ENCODE measurements at places on chromosomes 1 and 21.
A peak's percentile ranks its signal among the peaks of the same experiment; 100 is the strongest.

GRCh38 chr1:85546748-85547147 lies 33.8 kb upstream of the CCN1 start:
- DNase-seq, result no peak

- no peak for DNase-seq
Observed at GRCh38 chr21:46145840-46146691, 9.3 kb downstream of the FTCD start.

- no peak for DNase-seq
Observed at GRCh38 chr1:42845866-42846256, 552 bp upstream of the ZNF691 start.

- no peak for DNase-seq
Observed at GRCh38 chr1:204885790-204886189, 15.1 kb downstream of the NFASC start.

DNA sequence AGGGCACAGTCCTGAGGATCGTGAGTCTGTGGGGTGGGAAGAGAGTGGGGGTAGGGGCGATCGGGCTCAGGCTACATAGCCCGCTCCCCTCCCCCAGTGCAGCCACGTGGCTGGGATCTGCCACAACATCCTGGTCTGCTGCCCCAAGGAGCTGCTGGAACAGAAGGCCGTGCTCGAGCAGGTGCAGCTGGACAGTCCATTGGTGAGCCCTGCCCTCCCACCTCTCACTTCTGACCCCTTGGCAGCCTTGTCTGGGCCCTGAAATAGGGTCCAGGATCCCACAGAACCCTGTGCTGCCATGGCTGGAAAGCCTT lies 5.0 kb downstream of the CNKSR1 start:
- DNase-seq, result no peak

DNA sequence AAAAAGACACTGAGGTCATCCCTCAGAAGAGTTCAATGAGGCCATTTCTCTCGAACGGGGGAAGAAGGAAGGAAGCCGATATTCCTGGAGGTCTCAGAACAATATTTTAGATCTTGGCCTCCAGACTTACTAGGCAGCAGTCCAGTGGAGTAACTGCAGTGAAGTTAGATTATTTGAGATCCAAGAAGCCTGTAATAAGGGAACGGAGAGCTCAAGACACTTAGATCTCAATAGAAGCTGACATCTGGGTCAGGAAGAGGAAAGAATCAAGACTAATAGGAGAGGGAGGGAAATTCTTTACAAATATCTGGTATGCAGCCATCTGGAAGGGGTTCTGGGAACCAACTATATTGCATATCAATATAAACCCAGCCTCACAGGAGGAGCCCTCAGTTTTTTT lies 13.6 kb upstream of the ENAH start:
- no peak for DNase-seq

- no peak for DNase-seq
Observed at GRCh38 chr1:222552882-222553281, 5.0 kb upstream of the HHIPL2 start.

- DNase-seq, result no peak
Observed at GRCh38 chr1:203045821-203046594, 19.7 kb downstream of the PPFIA4 start.

DNA sequence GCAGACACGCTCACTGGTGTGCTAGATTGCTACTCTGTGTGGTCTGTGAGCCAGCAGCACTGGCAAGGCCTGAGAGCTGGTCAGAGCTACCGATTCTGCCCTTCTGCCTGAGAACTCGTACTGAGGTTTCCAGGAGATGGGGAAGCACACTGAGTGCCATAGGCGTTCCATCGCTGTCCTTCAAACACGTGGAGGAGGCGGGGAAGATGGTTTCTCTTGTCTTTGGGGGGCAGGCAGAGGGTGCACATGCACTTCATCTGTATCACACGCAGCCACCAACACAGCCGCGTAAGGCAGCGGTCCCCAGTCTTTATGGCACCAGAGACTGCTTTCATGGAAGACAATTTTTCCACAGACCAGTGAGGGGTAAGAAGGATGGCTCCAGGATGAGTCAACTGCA lies 23.8 kb upstream of the MX1 start:
- no peak for DNase-seq

DNA sequence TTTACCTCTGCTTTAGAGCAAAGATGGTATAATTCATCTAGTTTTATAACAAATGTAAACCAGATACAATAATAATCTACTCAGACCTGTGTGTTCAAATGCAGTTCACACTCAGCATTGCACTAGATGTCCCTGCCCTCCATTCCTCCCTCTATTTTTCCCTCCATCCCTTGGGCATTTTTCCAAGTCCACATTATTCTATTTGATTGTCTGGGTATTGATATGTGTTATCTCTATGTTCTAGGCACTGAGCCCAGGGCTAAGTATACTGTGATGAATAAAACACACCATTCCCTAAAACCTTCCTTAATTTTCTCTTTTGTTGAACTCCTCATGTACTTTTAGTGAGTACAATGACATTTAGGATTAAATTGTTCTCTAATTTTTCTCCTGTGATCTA lies 66.2 kb upstream of the HMCN1 start:
- no peak for DNase-seq

DNA sequence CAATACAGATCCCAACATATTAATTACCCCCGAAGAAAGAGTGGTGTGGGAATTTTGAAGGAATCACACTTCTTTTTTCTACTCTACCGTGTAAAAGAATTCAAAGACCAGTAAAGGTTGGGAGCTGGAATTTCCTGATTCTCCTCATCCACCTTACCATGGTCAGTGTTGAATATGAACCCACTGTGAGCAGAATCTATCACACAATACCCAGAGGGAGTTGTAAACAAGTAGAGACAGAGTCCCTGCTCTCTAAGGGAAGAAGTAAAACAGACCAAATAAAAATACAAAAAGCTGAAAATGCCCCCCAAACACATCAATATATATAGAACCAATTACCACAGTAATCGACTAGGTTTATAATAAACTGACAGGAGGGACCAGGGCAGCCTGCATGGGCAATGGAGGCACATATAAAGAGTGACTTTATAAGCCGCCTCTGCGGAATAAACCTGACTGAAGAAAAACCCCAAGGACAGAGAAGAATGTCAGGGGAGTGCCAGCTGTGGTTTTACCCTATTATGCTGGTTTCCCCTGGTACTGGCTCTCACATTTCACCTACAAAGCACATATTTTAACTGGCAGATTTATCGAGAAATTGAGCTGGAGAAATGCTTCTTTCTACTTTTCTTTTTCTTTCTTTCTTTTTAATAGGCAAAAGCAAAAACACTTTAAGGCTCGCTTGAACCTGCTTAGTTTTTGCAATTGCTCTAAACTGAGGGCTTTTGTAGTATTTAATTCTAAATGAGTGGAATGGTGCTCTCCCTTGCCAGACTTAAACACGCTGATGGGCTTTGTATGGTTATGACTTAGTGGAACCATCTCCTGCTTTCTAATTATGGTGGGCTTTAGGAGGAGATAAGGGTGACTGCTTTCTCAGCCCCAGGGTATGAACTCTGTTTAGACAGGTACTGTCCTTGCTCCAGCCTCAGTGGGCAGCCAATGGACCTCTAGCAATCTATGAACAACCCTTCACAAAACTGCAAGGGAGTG lies 244.8 kb downstream of the ASTN1 start:
- DNase-seq, result no peak

DNA sequence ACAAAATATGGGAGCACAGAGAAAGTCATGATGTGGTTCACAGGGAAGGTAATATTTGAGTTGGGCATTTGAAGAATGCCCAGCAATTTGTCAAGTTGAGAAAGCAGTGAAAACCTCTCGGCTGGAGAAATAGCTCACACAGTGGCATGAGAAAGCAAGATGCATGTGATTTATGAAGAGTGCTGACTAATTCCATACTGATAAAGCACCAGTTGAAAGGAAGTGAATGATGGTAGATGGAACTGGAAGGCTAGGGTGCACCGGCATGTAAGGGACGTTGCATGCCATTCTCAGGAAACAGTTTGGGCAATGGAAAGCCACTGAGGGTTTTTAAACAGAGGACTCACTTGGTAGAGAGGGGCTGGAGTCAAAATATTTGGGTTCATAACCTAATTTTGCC lies 53.5 kb upstream of the MTF2 start:
- DNase-seq, result no peak

GRCh38 chr1:110307239-110307974 lies 31.8 kb upstream of the RBM15 start:
- DNase-seq, result no peak

DNA sequence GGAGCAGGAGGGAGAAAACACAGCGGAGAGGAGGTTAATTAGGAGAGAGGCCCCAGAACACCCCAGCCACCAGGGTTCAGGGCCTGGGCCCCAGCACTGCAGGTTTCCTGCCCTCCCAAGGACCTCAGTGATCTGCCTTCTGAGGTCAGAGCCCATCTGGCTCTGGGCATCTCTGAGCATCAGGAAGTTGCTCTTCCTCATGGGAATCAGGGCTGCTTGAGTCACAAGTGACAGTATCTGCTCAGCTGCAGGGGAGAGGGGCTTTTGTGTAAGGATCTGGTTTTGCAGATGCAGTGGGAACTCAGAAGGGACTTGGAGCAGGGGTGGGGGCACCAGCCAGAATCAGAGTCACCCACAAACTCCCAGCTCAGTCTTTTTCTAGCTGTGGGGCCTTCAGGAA lies 472.1 kb downstream of the PTPRU start:
- DNase-seq, result no peak

- no peak for DNase-seq
Observed at GRCh38 chr21:20451046-20451445, 547.2 kb upstream of the NCAM2 start.

- DNase-seq, result no peak
Observed at GRCh38 chr1:65225179-65225578, 77.2 kb downstream of the AK4 start.

GRCh38 chr1:26786437-26787380 lies 1.0 kb upstream of the PIGV start:
- peak; percentile 45 for DNase-seq

DNA sequence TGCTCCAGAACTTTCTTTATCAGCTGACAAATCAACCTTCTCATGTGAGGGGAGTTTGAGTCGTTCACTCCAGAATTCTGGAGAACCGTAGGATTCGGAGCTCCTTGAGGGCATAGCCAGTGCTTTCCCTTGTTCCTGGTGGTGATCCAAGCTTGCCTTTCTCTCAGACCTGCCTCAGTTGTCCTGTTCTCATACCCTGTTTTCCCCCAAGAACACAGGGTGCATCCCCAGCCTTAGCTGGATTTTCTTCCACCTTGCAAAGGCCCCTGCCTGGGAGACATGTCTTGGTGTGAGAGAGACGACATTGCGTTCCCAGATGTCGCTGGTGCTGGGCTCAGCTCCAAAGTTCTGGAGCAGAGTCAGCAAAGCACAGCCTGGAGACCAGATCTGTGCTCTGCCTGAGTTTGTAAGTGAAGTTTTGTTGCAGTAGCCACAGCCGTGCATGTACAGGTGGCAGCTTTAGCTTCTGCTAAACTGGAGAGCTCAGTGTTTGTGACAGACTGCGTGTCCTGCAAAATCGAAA lies 40.0 kb downstream of the ABCG1 start:
- peak; percentile 48 for DNase-seq

GRCh38 chr1:1755426-1755825 lies 22.8 kb downstream of the NADK start:
- no peak for DNase-seq

DNA sequence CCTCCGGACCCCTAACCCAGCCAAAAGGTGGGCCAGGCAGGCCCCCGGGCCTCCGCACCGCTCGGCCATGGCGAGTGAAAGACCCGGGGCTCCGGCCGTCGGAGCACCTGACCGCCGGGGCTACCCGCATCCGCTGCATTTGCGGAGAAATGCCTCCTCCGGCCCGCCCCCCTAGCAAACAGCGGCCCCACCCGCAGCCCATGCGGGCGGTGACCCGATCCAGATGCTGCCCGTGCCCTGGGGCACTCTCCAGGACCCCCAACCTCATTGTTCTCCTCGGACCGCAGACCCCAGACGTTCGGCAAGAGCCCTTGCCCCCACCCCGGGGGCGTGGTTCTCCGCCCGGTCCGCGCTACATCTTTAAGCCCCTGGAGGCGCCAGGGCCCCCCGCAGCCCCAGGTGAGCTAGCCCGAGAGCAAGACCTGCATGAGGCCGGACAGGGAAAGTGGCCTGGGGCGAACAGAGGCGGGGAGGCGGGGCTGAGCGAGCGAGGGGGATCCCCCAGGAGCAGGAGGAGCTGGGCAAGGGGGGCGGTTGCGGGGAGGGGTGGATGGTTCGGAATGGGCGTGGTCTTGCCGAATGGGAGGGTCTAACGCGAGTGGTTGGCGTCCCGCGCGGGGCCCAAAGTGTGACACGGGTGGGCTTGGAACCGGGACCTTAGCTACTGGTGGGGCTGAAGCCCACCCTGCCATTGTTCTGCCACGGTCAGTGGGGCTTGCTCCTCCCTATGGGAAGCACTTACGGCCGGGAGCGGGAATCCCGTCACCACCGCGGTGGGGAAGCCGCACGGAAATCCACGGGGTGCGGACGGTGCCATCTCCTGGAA lies 6.3 kb upstream of the CRYBG2 start:
- no peak for DNase-seq

- no peak for DNase-seq
Observed at GRCh38 chr1:117793413-117793812, 136.0 kb downstream of the GDAP2 start.

DNA sequence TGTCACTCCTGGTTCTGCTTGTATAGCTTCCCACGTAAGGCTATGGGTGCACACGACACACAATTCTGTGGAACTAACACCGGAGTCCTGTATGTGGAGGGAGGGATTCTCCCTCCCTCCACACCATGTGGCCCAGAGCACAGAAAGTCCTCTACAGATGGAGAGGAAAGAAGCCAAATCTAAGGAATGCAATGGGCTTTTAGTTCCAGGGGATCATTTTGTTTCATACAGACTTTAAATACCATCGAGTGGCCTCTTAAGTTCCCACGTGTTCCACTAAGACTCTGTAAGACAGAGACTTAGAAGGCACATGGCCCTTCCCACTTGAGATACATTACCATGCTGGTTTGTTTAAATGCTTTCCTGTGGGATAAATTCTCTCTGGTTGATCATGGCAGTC lies 156.0 kb downstream of the TGFB2 start:
- no peak for DNase-seq

GRCh38 chr1:111204201-111204982 lies 3.9 kb upstream of the DENND2D start:
- DNase-seq, result no peak

DNA sequence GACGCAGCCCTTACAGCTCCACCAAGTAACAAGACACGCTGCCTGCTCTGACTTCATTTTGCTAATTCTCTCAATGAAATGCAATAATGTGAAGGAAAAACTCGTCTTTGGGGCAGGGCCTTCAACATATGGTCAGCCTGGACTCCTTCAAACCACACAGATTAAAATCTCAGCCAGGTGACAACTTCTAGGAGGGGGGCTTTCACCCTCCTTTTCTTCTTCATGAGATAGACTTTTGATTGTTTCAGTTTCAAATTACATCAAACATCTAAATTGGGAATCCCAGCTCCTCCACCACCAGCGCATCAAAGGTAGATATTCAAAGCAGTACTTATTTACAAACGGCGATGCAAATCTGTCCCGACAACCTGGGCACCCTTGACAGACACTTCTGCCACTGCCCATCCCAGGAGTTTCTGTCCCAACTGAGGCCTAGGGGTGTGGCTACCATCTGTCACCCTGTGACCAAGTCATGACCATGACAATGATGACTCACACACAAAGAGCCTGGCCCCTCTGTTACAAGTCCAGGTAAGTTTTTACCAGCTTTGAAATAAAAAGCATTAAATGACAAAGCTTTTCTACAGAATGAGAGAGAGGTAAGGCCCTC lies 29.7 kb downstream of the SSBP3 start:
- DNase-seq, result no peak

- no peak for DNase-seq
Observed at GRCh38 chr1:29551123-29551936, 315.0 kb downstream of the PTPRU start.

- DNase-seq, result no peak
Observed at GRCh38 chr1:176205332-176205914, 1.7 kb downstream of the COP1 start.

GRCh38 chr1:228219962-228220780 lies 12.3 kb downstream of the OBSCN start:
- DNase-seq, result no peak
